DMS153 (cell line): ENCODE measurements at places on chromosomes 1 and 21.

GRCh38 chr1:35924838-35925237 is 6.1 kb upstream of the AGO3 start:
- DNase-seq: no peak

DNA sequence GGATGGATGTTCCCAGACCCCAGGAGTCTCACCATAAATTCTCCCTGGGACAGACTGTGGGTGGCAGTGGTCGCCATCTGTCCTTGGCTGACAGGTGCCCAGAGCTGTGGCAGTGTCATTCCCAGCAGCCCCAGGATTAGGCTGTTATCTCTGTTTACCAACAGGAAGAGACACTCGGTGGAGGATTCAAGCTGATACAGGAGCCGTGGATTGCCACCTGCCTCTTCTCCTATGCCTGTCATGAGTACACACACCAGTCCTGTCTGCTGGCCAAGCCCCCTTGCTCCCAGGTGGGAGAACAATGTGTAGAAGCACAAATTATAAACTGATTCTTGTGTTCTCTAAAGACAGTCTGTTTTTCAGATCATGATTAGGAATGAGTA is 152.6 kb downstream of the ETS2 start:
- peak; percentile 81 for DNase-seq

DNA sequence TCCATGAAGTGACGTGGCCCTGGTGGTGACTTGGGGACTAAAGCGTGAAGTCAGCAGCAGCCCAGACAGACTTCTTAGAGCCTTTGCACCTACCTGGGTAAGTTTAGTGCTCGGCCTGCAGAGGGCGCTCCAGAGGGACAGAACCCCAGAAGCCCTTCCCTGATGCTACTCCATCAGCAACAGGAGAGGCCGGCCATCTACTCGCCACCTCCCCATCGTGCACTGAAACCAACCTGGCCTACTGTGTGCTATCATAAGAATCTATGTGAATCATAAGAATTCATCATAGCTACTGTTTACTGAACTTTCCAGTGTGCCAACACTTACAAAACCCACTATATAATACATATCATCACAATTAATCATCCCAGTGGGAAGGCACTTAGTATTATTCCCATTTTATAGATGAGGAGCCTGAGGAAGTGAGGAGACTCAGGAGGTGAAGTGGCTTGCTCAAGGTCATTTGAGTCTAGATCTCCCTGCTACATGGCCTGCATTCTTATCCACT is 7.9 kb upstream of the EDN2 start:
- peak; percentile 32 for DNase-seq

DNA sequence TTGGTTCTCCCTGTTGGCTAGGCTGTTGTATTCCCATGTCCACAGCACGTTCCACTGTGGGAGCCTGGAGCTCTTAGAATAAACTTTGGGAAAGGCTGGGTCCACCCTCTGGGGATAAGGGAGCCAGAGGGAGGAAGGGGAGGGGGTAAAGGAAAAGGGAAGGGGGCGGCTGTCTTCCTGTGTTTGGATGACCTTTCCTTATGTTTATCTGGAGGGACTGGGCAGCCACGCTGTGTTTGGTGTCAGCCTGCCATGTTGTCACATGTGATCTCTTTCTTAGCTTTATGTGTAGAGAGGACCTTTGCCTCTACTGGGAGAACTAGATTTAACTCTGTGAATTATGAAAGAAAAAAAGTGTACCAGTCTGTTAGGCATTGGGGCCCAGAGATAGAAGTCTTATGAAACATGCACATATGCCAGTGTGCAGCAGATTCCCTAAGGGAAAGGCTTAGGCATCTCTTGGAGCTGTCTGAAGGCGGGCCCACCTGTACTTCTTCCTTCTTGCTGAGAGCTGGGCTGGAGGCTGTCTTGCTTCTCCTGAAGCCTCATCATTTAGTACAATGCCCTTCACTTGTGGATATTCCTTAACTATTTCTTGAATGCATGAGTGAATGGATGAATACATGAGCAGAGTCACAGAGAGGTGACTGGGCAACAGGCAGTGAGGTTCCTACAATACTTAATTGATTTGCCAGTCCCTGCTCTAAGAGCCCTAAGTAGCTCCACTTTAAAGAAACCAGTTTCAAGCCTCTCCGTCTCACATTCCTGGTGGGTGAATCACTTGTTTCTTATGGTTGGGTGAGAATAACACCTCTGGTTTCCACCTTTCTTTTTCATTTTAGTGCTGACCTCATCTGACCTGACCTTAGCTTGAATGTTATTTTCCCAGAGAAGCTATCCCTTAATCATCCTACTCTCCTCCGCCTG is 62.5 kb upstream of the ARHGAP29 start:
- DNase-seq: no peak

DNA sequence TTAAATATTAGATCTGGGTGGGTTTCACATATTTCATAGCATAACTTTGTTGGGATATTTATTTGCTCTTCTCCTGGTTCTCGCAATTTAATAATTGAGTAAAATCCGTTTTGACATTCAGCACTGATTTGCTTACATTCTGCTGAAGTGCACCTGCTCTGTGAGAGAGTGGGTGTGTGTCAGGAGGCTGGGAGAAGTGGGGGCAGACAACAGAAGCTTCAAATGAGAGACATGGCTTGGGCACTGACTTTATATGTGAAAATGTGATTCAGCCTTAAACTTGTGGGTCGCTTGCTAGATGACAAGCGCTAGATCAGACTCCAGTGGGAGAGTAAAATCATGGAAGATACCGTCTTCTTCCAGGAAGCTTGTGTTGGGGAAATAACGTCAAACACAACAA is 32.4 kb upstream of the KCNA2 start:
- no peak for DNase-seq

DNA sequence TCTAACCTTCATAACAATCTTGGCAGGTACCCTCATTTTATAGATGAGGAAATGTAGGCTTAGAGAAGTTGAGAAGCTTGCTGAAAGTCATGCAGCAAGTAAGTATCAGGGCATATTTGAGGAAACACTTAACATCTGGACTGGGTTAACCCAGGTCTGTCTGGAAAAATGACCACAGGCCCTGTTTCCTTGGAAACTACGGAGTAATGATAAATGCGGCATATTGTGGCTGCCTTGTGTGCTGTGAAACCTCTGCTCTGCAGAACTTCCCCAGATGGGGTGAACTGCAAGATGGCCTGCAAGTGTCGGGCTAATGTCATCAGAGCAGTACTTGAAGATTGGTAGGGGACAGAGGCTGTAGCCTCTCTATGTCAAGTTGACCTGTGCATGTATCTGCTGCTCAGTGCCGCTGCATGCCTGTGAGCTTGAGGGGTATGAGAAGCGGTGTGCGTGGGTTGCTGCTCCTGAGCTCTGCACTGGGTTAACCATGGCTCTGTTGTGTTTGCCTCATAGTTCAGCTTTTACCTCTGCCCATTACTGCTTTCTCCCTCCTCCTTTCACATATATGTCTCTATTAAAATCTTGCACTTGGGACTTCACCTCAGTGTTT is 83.1 kb downstream of the WDR3 start:
- no peak for DNase-seq

GRCh38 chr1:22918644-22919043 is 54.0 kb downstream of the LACTBL1 start:
- DNase-seq: no peak

GRCh38 chr1:103448560-103448959 is 76.9 kb upstream of the RNPC3 start:
- DNase-seq: no peak

GRCh38 chr1:152855661-152856060 is 4.1 kb upstream of the LCE7A start:
- DNase-seq: no peak

GRCh38 chr1:224781800-224782199 is 147.7 kb upstream of the DNAH14 start:
- DNase-seq: no peak

GRCh38 chr1:174556392-174556791 is 108.6 kb downstream of the GPR52 start:
- no peak for DNase-seq

- DNase-seq: no peak
These were observed 2.7 kb upstream of the PRKACB start for GRCh38 chr1:84141182-84142003.

GRCh38 chr1:168755800-168756418 is 26.9 kb upstream of the DPT start:
- no peak for DNase-seq

- DNase-seq: no peak
These were observed 81.8 kb upstream of the WARS2 start for GRCh38 chr1:119222271-119222670.

DNA sequence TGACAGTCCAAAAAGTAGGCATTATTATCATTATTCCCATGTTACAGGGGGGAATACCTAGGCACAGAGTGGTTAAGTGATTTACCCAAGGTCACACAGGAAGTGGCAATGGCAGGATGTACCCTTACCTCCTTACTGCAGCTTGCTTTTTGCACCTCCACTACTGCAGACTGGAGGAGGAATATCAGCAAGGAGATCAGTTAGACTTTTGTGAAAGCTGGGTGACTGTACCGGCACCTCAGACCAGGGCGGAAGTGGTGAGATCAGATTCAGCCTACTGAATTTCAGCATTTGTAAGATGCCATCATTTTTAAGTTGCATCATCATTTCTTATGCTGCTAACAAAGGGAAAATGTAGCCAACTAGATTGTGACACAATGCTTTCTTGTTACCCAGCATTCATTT is 4.5 kb downstream of the ADARB1 start:
- DNase-seq: no peak

- no peak for DNase-seq
These were observed 77.0 kb downstream of the HMCN1 start for GRCh38 chr1:185811073-185811709.

- DNase-seq: no peak
These were observed 271.3 kb upstream of the PRMT6 start for GRCh38 chr1:106785176-106785575.

- DNase-seq: no peak
These were observed 1018.8 kb downstream of the AMY1C start for GRCh38 chr1:104768466-104768865.

- DNase-seq: no peak
These were observed 103.9 kb upstream of the KCND3 start for GRCh38 chr1:112093372-112093694.

GRCh38 chr1:97680894-97681293 is 239.9 kb downstream of the DPYD start:
- peak; percentile 85 for DNase-seq

- no peak for DNase-seq
These were observed 2.5 kb downstream of the AGO4 start for GRCh38 chr1:35810096-35810881.

GRCh38 chr1:210397252-210397651 is 68.5 kb downstream of the HHAT start:
- DNase-seq: no peak

DNA sequence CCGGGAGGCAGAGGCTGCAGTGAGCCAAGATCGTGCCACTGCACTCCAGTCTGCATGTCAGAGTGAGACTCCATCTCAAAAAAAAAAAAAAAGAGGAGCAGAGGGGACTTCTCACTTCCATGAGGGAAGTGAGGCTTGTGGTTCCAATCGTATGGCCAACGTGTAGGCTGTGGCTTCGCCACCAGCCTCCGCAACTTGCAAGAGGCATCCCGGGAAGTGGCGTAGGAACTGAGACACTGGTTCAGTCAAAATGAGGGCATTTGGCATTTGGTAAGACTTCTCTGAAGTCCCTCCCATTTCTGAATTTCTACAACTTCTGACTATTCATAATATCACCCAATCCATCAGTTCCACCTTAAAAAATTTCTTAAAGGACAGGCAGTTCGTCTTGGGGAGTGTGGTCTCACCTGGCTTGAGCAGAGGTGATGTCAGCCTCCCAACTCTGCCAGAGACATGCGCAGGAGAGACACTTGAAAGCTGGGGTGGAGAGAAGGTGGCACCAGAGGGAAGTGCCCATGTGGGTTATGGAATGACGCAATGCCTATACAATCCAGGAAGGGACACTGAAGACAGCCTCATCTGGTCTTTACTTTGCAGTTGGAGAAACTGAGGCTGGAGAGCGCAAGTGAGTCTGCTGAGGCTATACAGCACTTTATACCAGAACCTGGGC is 17.2 kb downstream of the KAZN start:
- no peak for DNase-seq

GRCh38 chr1:164559342-164560051 is 513 bp downstream of the PBX1 start:
- peak; percentile 36 for DNase-seq

DNA sequence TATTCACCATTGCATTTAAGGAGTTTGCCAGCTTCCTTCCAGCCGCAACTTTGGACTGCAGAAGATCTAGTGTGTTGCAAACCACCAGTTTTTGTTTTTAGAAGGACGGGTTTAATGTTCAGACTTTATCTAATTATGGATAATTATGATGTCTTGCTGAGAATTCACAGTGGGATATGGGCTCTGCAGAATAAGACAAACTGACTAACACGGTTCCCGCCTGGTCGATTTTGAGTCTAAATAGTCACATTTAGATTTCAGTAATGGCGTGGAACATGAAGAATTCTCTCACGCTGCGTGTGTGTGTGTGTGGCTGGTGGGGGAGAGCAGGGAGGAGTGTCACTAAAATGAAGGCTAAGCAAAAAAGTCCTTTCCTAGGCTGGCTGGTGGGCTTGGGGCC is 48.5 kb upstream of the DMRTB1 start:
- no peak for DNase-seq

- no peak for DNase-seq
These were observed 2.3 kb downstream of the SRSF10 start for GRCh38 chr1:23977854-23978191.

DNA sequence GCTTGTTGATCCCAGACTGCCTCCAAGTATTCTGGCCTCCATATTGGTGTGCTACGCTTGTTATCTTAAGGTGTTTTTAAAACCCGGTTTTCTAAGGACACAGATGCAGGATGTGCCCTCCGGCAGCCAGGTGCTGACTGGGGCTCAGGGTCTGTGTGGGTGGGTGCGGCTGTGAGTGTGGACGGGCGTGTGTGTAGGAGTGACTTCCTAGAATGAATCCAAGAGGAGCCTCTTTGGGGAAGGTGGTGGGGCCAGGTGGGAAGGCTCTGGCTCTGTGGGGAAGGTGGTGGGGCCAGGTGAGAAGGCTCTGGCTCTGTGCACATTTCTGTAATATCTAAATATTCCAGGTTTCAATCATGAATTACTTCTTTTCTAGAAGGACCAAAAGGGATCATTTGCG is 12.8 kb upstream of the TSPEAR start:
- no peak for DNase-seq

DNA sequence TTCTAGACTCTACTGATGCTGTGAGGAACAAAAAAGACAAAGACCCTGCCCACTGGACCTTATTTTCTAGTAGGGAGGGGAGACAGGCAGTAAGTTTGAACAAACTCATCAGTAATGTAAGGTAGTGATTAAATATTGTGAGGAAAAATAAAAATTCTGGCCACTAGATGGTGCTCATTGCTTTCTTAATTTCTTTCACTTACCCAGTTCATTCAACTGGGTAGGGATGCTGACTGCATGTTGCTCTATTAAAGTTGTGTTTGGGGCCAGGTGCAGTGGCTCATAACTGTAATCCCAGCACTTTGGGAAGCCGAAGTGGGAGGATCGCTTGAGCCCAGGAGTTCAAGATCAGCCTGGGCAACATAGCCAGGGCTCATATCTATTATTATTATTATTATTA is 6.3 kb upstream of the KYAT3 start:
- peak; percentile 65 for DNase-seq

- DNase-seq: no peak
These were observed 6.1 kb downstream of the MRPS21 start for GRCh38 chr1:150299716-150300115.
